Ovary (tissue), 10 donors: ENCODE measurements at places on chromosomes 7 and 10. TPM values are rescaled to one million over a fixed set of nuclear protein-coding genes. Genes with fewer than 3 reads are reported as not detected.

- H3K27me3 ChIP-seq = no peaks in the 10 kb centered on the region
- no peak for DNase-seq
- H3K4me3 ChIP-seq = no peak overlapping the region
- H3K4me1 ChIP-seq = no peaks in the 10 kb centered on the region
- H3K36me3 ChIP-seq = no peaks in the 10 kb centered on the region
These were observed 24.0 kb upstream of the XPNPEP1 start for GRCh38 chr10:109947111-109947920.

GRCh38 chr10:3287572-3288445 is 115.2 kb upstream of the PITRM1 start:
- no peak for DNase-seq
- peaks cover 2% of the 10 kb centered on the region for H3K4me1 ChIP-seq
- no peaks in the 10 kb centered on the region for H3K27me3 ChIP-seq
- H3K4me3 ChIP-seq = no peak overlapping the region
- no peaks in the 10 kb centered on the region for H3K36me3 ChIP-seq

- no peak overlapping the region for H3K27ac ChIP-seq
- DNase-seq = no peak
- no peak overlapping the region for H3K4me3 ChIP-seq
- H3K4me1 ChIP-seq = peaks cover 3% of the 10 kb centered on the region
- H3K36me3 ChIP-seq = no peaks in the 10 kb centered on the region
- no peaks in the 10 kb centered on the region for H3K27me3 ChIP-seq
These were observed 182.2 kb upstream of the FZD1 start for GRCh38 chr7:91082038-91082437.

GRCh38 chr7:53542157-53542556 is 506.7 kb downstream of the POM121L12 start:
- no peaks in the 10 kb centered on the region for H3K4me1 ChIP-seq
- no peak for DNase-seq
- H3K27me3 ChIP-seq = no peaks in the 10 kb centered on the region
- no peaks in the 10 kb centered on the region for H3K36me3 ChIP-seq

DNA sequence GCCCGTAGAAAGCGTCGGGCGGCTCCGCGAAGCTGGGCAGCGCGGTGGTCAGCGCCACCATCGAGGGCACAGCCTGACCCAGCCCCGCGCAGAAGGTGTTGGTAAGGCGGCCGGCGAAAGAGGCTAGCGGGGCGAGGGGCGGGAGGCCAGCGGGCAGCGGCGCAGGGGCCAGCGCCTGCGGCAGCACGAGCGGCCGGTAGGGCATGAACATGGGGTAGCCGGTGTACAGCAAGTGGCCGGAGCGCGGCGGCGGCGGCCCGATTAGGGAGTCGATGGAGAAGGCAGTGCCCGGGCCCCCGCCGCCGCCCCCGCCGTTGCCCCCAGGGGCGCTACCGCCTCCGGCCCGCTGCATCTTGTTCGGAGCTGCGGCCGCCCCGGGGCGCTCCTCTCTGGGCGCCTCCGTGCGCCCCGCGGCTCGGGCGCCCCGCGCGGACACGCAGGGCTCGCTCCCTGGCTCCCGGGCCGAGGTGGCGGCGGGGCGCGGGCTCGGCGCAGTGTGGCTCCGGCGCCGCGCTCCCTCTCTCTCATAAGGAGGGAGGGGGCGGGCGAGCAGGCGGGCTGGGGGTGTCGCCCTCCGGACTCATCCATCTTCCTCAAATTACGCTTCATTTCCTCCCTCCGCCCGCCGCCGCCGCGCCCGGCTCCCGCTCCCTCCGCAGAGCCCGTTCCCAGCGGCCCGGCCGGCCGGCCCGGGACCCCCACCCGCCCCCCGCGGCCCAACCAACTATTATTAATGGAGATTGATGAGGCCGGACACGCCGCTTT is at the start of gene GBX1:
Gene GBX1, minus strand, starts transcription at position 498 of the 765 bp plus-strand sequence. Its CDS starts 146 bp downstream, at position 352.
- peaks cover 5% of the 10 kb centered on the region for H3K4me1 ChIP-seq
- peak within 1 kb of the TSS; percentile 24 for H3K4me3 ChIP-seq
- H3K27me3 ChIP-seq = peaks cover 3% of the 10 kb centered on the region
- H3K27ac ChIP-seq = no peak within 1 kb of the TSS

GRCh38 chr7:3790803-3791202 is 489.8 kb downstream of the SDK1 start:
- no peak for DNase-seq
- no peaks in the 10 kb centered on the region for H3K4me1 ChIP-seq
- H3K4me3 ChIP-seq = no peak overlapping the region
- H3K27ac ChIP-seq = no peak overlapping the region
- H3K36me3 ChIP-seq = no peaks in the 10 kb centered on the region
- H3K27me3 ChIP-seq = no peaks in the 10 kb centered on the region

DNA sequence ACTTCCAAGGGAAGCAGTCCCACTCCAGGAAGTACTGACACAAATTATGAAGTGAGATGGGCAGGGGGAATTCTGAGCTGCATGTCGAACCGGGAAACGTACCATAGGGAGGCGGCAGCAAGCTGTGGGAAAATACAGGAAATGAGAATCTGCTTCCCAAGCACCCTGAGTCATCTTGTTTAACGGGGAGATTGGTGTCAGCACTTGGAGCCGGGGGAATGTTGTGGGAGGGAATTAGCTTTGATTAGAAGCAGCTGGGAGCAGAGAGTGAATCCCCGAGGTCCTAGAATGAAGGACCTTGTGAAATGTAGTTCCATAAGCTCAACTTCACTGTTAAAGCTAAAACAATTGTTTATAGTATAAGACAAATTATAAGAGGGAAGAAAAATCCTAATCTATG is 141.4 kb upstream of the PRKCQ start:
- H3K36me3 ChIP-seq = no peaks in the 10 kb centered on the region
- H3K4me3 ChIP-seq = no peak overlapping the region
- no peaks in the 10 kb centered on the region for H3K4me1 ChIP-seq

GRCh38 chr7:24992314-24992713 is 12.3 kb upstream of the OSBPL3 start:
- no peak overlapping the region for H3K27ac ChIP-seq
- no peaks in the 10 kb centered on the region for H3K27me3 ChIP-seq
- H3K36me3 ChIP-seq = no peaks in the 10 kb centered on the region
- no peaks in the 10 kb centered on the region for H3K4me1 ChIP-seq
- DNase-seq = no peak

DNA sequence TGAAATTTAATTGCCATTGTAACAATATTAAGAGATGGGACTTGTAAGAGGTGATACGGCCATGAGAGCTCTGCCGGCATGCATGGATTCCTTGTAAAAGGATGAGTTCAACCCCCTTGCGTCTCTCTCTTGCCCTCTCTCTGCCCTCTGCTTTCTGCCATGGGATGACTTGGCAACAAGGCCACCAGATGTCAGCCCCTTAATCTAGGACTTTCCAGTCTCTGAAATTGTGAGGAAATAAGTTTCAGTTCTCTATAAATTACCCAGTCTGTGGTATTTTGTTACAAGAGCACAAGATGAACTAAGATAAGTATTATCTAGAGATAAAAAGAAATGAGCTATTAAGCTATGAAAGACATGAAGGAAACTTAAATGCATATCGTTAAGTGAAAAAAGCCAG is 145.7 kb upstream of the AHR start:
- no peaks in the 10 kb centered on the region for H3K4me1 ChIP-seq
- H3K36me3 ChIP-seq = no peaks in the 10 kb centered on the region
- DNase-seq = no peak
- no peaks in the 10 kb centered on the region for H3K27me3 ChIP-seq

- no peaks in the 10 kb centered on the region for H3K36me3 ChIP-seq
- no peak for DNase-seq
- no peaks in the 10 kb centered on the region for H3K4me1 ChIP-seq
- no peak overlapping the region for H3K27ac ChIP-seq
These were observed 117.0 kb downstream of the ALOX5 start for GRCh38 chr10:45491061-45491460.

- no peaks in the 10 kb centered on the region for H3K4me1 ChIP-seq
- no peaks in the 10 kb centered on the region for H3K36me3 ChIP-seq
- no peak overlapping the region for H3K4me3 ChIP-seq
- no peaks in the 10 kb centered on the region for H3K27me3 ChIP-seq
These were observed 285.7 kb upstream of the GALNT17 start for GRCh38 chr7:70846208-70846607.

DNA sequence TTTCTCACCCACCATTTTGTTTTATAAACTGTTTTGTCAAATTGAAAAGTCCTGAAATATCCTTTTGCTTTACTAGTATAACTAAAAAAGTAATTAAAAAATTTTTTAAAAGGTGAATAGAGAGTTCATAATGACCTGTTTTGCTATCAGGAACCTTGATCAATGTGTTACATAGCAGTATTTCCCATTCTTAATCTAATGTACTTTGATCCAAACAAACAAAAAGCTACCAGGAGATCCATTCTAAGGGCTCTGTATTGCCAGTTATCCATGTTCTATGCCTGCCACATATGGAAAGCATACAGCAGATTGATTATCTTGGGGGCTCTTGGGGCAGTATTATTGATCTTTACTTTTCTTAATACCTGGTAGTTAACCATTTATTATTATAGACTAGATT is 32.1 kb downstream of the ZMYND11 start:
- no peaks in the 10 kb centered on the region for H3K36me3 ChIP-seq
- H3K4me3 ChIP-seq = no peak overlapping the region
- H3K27me3 ChIP-seq = no peaks in the 10 kb centered on the region
- no peak overlapping the region for H3K27ac ChIP-seq
- no peak for DNase-seq

- H3K27me3 ChIP-seq = no peaks in the 10 kb centered on the region
- no peaks in the 10 kb centered on the region for H3K4me1 ChIP-seq
- DNase-seq = no peak
- no peaks in the 10 kb centered on the region for H3K36me3 ChIP-seq
- no peak overlapping the region for H3K27ac ChIP-seq
- H3K4me3 ChIP-seq = no peak overlapping the region
These were observed 80.3 kb upstream of the RHOBTB1 start for GRCh38 chr10:61024151-61024855.

DNA sequence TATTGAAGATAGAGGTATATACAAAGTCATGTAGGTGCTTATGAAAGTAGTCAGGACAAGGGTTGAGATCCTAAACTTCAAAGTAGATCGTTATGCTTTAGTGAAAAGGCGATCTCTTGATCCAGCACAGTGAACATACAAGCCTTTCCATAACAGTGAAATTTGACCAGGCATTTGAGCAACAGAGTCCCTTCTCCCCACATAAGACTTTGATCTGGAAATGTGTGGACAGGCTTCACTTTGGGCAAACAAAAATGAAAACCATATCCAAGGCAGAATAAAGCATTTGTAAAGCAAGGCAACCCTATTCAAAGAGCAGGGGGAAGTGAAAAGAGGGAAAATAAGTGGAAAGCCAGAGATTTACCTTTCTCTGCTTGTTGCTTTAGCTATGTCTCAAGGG is 311.9 kb upstream of the SORCS1 start:
- no peaks in the 10 kb centered on the region for H3K36me3 ChIP-seq
- no peaks in the 10 kb centered on the region for H3K4me1 ChIP-seq
- no peaks in the 10 kb centered on the region for H3K27me3 ChIP-seq
- no peak for DNase-seq

DNA sequence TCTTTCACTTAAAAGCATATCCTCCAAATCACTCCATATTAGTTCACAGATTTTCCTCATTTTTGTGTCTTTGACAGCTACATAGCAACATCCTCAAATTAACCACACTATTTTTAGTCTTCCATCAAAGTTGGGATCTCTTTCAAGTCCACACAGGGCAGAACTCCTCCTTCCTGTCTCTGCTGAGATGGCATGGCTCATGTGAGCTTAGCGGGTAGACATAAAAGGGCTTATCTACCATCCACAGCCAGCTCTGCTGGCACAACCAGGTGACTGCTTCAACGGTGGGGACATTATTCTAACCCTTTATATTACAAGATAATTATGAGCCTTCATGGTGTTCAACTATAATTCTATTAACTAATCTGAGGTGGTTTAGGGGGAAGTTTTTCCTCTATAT is 35.5 kb downstream of the ICA1 start:
- no peak for DNase-seq
- H3K4me3 ChIP-seq = no peak overlapping the region
- H3K36me3 ChIP-seq = no peaks in the 10 kb centered on the region
- H3K27me3 ChIP-seq = no peaks in the 10 kb centered on the region
- no peak overlapping the region for H3K27ac ChIP-seq

DNA sequence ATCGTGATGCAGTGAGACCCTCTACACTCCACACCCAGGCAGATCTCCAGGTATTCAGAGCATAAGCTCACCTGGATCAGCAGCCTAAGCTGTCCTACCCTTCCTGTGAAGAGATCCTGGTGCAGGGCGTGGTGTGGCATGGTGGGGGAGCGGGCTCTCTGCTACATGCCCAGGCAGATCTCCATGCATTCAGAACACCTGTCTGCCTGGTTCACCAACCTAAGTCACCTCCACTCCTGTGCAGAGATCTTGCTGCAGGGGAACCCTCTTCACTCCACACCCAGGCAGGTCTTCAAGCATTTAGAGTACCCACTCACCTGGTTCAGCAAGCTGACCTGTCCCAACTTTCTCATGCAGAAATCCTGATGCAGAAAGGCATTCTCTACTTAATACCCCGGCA is 394.4 kb upstream of the SEMA3A start:
- no peak for DNase-seq
- H3K4me3 ChIP-seq = no peak overlapping the region
- no peaks in the 10 kb centered on the region for H3K27me3 ChIP-seq
- no peaks in the 10 kb centered on the region for H3K4me1 ChIP-seq
- no peaks in the 10 kb centered on the region for H3K36me3 ChIP-seq

DNA sequence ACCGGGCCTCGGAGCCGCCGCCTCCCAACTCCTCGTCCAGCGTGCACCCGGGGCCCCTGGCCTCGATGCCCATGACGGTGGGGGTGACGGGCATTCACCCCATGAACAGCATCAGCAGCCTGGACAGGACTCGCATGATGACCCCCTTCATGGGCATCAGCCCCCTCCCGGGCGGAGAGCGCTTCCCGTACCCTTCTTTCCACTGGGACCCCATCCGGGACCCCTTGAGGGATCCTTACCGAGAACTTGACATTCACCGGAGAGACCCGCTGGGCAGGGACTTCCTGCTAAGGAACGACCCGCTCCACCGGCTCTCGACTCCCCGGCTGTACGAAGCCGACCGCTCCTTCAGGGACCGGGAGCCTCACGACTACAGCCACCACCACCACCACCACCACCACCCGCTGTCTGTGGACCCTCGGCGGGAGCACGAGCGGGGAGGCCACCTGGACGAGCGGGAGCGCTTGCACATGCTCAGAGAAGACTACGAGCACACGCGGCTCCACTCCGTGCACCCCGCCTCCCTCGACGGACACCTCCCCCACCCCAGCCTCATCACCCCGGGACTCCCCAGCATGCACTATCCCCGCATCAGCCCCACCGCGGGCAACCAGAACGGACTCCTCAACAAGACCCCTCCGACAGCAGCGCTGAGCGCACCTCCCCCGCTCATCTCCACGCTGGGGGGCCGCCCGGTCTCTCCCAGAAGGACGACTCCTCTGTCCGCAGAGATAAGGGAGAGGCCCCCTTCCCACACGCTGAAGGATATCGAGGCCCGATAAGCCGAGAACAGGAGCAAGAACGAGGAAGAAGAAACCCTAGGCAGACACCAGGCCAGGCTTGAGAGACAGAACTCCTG is 341.5 kb upstream of the GALNT17 start:
- no peak for DNase-seq
- no peaks in the 10 kb centered on the region for H3K36me3 ChIP-seq
- H3K27ac ChIP-seq = no peak overlapping the region
- H3K4me1 ChIP-seq = no peaks in the 10 kb centered on the region

- no peak for DNase-seq
- H3K4me3 ChIP-seq = no peak overlapping the region
- no peaks in the 10 kb centered on the region for H3K27me3 ChIP-seq
These were observed 43.9 kb upstream of the GPAM start for GRCh38 chr10:112227331-112227987.

The ZPBP gene
- 0.32 TPM for total RNA-seq

The OLAH gene
- total RNA-seq = not detected

The GPR37 gene
- 0.20 TPM for total RNA-seq

The SSC4D gene
- 0.89 TPM for total RNA-seq

The HOXA5 gene
- total RNA-seq = 1.4 TPM

The SPDYE11 gene
- not detected for total RNA-seq

The DDX50 gene
- 44.6 TPM for total RNA-seq

The LLCFC1 gene
- total RNA-seq = not detected

The PRRT4 gene
- 1.1 TPM for total RNA-seq
